Effector memory CD8-positive, alpha-beta T cell (primary cell): ENCODE measurements at places on chromosomes 5 and 9.

DNA sequence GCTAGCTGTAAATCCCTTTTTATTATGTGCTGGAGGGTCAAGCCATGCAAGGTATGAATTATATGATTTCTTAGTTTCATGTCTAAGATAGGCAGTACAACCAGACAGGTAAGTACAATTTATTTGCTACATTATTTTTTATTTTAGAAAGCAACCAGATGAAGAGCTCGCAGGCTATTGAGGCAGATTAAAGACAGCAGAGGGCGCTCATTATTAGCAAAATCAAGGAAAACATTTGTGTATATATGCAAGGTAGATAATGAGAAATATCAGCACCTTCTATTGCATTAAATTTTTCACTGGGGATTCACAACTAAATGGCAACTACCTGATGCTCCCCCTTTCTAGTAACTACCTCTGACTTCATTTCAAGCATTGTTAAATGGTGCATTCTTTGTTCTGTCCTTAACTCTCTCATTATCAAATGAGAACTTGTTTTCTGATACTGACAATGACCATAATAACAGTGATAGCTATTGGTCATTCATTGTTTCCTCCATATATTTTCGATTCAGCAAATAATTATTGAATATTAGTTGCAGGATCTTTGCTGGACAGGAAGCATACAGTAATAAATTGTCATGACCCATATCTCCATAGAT, 8.6 kb downstream of the SCGB3A2 start:
- DNase-seq = no peak

GRCh38 chr5:150158170-150158949, 2.7 kb upstream of the PDGFRB start:
- DNase-seq = no peak

GRCh38 chr9:97598461-97599288, 34.5 kb downstream of the TSTD2 start:
- DNase-seq = peak; percentile 64

- DNase-seq = no peak
Observed at GRCh38 chr5:113378081-113378480, 56.7 kb downstream of the TSSK1B start.

GRCh38 chr9:134359493-134360179, 33.4 kb downstream of the RXRA start:
- no peak for DNase-seq

- no peak for DNase-seq
Observed at GRCh38 chr5:154311362-154311761, 120.8 kb downstream of the GALNT10 start.

DNA sequence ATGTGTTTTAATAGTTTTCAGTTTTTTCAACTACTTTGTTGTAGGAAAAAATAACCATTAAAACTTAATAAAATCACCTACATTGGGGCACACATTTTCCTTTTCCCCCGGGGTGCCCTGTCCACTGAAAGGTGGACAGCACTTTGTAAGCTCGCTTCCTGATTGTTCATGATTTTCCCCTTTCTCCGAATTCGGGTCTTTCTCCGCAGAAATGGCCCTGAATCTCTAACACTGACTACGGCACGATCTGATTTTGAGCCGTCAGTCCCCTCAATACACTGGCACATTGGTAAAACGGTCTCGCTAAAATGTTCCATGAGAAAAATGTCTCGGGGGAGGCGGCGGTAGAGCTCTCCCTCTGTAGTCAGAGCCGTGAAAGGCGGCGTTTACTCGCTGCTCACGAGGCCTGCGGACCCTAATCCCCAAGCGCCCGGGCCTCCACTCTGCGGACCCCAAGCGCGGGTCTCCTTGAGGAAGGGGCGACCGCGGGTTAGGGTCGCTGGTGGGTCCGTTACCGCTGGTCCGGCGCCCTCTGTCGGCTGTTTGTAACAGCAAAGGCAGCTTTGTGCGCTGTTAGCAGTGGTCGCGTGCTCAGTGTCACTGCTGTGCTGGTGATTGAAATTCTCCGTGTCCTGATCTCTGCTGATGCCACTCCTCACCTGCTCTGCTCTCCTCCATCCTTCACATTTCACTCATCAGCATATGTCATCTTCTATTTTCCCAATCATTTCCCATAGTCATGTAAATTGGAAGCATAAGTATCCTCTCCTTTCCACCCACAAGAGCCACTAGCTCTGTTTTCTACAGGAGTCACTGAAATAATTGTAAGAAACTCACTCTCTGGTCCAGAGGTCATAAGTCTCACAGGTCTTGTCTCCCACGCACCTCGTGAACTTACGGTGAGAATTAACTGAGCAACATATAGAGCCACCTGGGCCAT, 10.8 kb upstream of the IFNA2 start:
- DNase-seq = peak; percentile 50

- no peak for DNase-seq
Observed at GRCh38 chr9:4214486-4214885, 85.4 kb downstream of the GLIS3 start.
